Fibroblast of lung (primary cell): ENCODE measurements at places on chromosomes 2 and 18. TPM values are rescaled to one million over a fixed set of nuclear protein-coding genes. Genes with fewer than 3 reads are reported as not detected.

DNA sequence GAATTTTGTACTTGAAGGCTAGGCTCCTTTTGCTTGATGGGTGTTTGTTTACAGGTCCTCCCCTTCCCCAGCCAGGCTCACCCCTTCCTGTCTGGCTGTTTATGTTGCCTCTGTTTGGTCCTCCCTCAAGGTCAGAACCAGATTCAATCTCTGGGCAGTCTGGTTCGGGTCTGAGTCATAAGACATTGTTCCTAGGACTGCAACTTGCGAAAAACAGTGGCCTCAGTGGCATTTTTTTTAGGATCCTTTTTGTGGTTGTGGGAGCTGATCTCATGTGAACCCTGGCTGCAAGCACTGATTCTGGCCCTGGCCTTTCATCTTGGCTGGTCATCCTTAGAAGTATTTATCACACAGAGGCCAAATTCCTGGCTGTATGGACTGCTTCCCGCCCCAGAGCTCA, 370.4 kb downstream of the CLIP4 start:
- H3K27me3 ChIP-seq: no peaks in the 10 kb centered on the region
- H3K4me1 ChIP-seq: peaks cover 2% of the 10 kb centered on the region
- H3K36me3 ChIP-seq: no peaks in the 10 kb centered on the region

GRCh38 chr2:121049131-121049530, 235.9 kb downstream of the TFCP2L1 start:
- no peaks in the 10 kb centered on the region for H3K36me3 ChIP-seq
- no peak overlapping the region for H3K27ac ChIP-seq
- H3K4me3 ChIP-seq: no peak overlapping the region
- H3K4me1 ChIP-seq: no peaks in the 10 kb centered on the region
- peaks cover 14% of the 10 kb centered on the region for H3K27me3 ChIP-seq

The CTAGE1 gene
- under 0.01 TPM in 1 of 2 replicates, not detected in the other for total RNA-seq

- no peaks in the 10 kb centered on the region for H3K36me3 ChIP-seq
- H3K4me1 ChIP-seq: peaks cover 3% of the 10 kb centered on the region
- no peak for DNase-seq
- no peaks in the 10 kb centered on the region for H3K27me3 ChIP-seq
- no peak overlapping the region for H3K4me3 ChIP-seq
- H3K27ac ChIP-seq: no peak overlapping the region
These were observed 45.0 kb downstream of the SDC1 start for GRCh38 chr2:20179755-20180594.

The CHRND gene
- not detected in 2 replicates for total RNA-seq

- H3K4me1 ChIP-seq: no peaks in the 10 kb centered on the region
- no peaks in the 10 kb centered on the region for H3K27me3 ChIP-seq
- no peak overlapping the region for H3K4me3 ChIP-seq
- H3K27ac ChIP-seq: no peak overlapping the region
These were observed 29.2 kb upstream of the ALLC start for GRCh38 chr2:3628800-3629199.

GRCh38 chr2:164839914-164840457, 1.6 kb downstream of the COBLL1 start:
- H3K27ac ChIP-seq: peak overlapping the region; percentile 60
- no peaks in the 10 kb centered on the region for H3K36me3 ChIP-seq
- peak overlapping the region; percentile 37 for H3K4me3 ChIP-seq
- peaks cover 9% of the 10 kb centered on the region for H3K4me1 ChIP-seq

The ICOS gene
- not detected in 2 replicates for total RNA-seq

The CLHC1 gene
- total RNA-seq: 7.2 and 11.9 TPM in 2 replicates

The STAM2 gene
- total RNA-seq: 38.0 and 43.3 TPM in 2 replicates

GRCh38 chr2:62685256-62685655, 20.3 kb upstream of the EHBP1 start:
- DNase-seq: no peak
- no peaks in the 10 kb centered on the region for H3K36me3 ChIP-seq
- no peaks in the 10 kb centered on the region for H3K4me1 ChIP-seq
- H3K27ac ChIP-seq: no peak overlapping the region

The TWIST2 gene
- 36.0 and 118 TPM in 2 replicates for total RNA-seq

DNA sequence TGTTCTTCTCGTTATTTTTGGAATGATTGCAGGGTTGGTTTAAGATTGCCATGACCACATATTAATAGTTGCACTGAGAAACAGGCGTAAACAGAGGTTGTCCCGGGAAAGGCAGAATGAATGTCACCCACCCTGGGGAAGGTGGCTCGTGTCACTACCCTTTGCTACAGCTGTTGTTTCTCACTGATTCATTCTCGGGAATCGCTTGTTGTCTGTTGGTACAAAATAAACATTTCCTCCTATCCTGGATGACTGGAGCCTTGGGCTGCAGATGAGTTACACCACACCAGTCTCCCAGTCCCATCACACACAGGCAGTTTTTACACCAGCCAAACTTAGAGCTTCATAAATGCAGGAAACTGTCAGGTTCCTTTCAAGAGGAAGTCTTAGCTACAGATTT, 216.7 kb downstream of the GBX2 start:
- no peak for DNase-seq
- H3K4me1 ChIP-seq: no peaks in the 10 kb centered on the region
- no peak overlapping the region for H3K27ac ChIP-seq
- no peaks in the 10 kb centered on the region for H3K27me3 ChIP-seq

DNA sequence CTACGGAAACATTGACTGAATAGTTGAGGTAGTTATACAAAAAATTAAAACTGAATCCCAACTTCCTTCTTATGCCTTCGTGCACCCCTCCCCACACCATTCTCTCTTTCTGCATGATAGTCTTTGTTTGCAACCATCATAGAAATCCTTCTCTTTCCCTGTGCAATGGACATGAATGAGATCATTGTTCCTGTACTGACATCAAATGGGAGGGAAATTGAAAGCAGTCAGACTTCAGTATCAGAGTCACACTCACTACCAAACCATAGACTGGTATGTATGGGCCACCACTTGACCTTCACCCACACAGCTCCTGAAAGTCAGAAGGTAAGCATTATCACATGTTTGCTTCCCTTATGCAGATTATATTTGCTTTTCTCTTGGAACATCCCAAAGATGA, 782.8 kb downstream of the BCL11A start:
- no peak overlapping the region for H3K27ac ChIP-seq
- no peaks in the 10 kb centered on the region for H3K36me3 ChIP-seq
- H3K4me1 ChIP-seq: no peaks in the 10 kb centered on the region
- no peak for DNase-seq
- no peaks in the 10 kb centered on the region for H3K27me3 ChIP-seq
- no peak overlapping the region for H3K4me3 ChIP-seq

The DNAH6 gene
- under 0.01 TPM in 2 replicates for total RNA-seq

The TCF23 gene
- total RNA-seq: under 0.01 TPM in 1 of 2 replicates, not detected in the other

GRCh38 chr2:240507778-240508251, 50.0 kb downstream of the ANKMY1 start:
- no peak overlapping the region for H3K27ac ChIP-seq
- no peaks in the 10 kb centered on the region for H3K4me1 ChIP-seq
- H3K4me3 ChIP-seq: no peak overlapping the region
- DNase-seq: no peak
- H3K27me3 ChIP-seq: no peaks in the 10 kb centered on the region

GRCh38 chr18:8397034-8397433, 212.2 kb upstream of the RAB12 start:
- no peaks in the 10 kb centered on the region for H3K4me1 ChIP-seq
- H3K27me3 ChIP-seq: no peaks in the 10 kb centered on the region
- no peak for DNase-seq
- no peak overlapping the region for H3K4me3 ChIP-seq

The ARHGAP28 gene
- total RNA-seq: 27.2 and 35.0 TPM in 2 replicates

The ESPNL gene
- total RNA-seq: 1.3 and 2.8 TPM in 2 replicates

- H3K4me3 ChIP-seq: no peak overlapping the region
- H3K27ac ChIP-seq: no peak overlapping the region
- H3K4me1 ChIP-seq: no peaks in the 10 kb centered on the region
- no peak for DNase-seq
These were observed 99.6 kb downstream of the ADD2 start for GRCh38 chr2:70668432-70668831.

DNA sequence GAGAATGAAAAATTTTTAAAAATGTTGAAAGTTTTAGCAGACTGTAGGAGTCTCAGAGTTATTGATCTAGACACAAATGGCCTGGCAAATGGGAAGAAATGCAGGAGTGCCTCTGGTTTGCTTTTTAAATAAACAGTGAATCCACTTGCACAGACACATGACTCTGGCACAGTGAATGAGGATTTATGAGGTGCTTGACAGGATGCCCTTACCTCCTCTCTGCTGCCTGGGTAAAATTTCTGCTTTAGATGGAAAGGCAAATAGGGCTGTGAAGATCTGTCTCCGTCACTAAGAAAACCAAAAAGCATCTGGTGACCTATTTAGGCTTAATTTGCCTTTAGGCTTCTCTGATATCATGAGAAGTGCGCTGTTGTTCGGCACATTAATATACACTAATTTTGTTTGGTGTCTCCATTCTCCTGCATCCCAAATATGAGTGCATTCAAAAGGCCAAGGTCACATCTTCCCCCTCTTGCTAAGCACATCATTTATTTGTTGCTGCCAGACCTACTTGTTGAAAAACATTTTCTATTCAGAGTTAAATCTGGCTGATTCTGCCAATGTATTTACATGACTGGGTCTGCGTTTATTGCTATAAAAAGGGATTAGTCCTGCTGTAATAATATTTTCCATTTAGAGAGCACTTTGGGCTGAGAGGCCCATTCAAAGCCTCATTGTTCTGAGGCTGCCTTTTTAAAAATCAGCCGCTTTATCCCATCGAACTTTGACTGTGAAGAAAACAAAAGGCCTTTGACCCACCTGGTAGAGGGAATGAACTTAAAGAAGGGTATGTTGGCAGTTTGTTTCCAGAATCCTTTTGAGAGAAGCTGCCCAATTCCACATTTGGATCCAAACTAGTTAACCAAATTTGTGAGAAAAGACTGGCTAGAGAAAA, 94.9 kb downstream of the RNF152 start:
- H3K27ac ChIP-seq: no peak overlapping the region
- H3K4me1 ChIP-seq: peaks cover 3% of the 10 kb centered on the region
- no peak for DNase-seq
- H3K27me3 ChIP-seq: no peaks in the 10 kb centered on the region

- H3K27me3 ChIP-seq: no peaks in the 10 kb centered on the region
- no peak overlapping the region for H3K4me3 ChIP-seq
- peak; percentile 74 for DNase-seq
- H3K36me3 ChIP-seq: no peaks in the 10 kb centered on the region
- H3K4me1 ChIP-seq: peaks cover 15% of the 10 kb centered on the region
- no peak overlapping the region for H3K27ac ChIP-seq
These were observed 81.9 kb downstream of the EHBP1 start for GRCh38 chr2:62787386-62787785.

The MATN3 gene
- 0.51 and 2.3 TPM in 2 replicates for total RNA-seq

The ASXL3 gene
- total RNA-seq: 0.51 and 0.66 TPM in 2 replicates

DNA sequence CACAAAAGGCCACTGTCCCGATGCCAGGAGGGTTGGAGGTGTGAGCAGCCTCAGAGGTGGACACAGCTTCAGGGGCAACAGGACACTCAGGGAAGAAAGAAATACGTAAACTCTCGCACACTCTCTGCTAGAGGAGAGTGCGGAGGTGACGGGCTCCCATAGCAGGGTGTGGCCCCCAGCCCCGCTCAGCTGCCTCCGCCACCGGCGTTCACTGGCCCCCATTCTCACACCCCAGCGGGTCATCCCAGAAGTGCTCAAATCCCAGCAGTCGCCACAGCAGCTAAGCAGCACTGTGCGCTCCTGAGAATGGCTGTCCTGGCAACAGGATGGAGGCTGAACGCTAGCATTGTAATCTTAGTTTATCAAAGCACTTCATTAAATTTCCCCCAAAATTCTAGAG, 315.6 kb upstream of the SALL3 start:
- H3K27me3 ChIP-seq: no peaks in the 10 kb centered on the region
- no peak overlapping the region for H3K27ac ChIP-seq
- no peak overlapping the region for H3K4me3 ChIP-seq
- DNase-seq: no peak

The QPCT gene
- total RNA-seq: 3.9 and 8.4 TPM in 2 replicates

- no peaks in the 10 kb centered on the region for H3K36me3 ChIP-seq
- peak; percentile 57 for DNase-seq
These were observed 32.0 kb downstream of the NEDD4L start for GRCh38 chr18:58076052-58076451.
